ENCODE measurements at places on chromosomes 4 and X.

- no peak for DNase-seq
These were observed 45.0 kb downstream of the VCX2 start for GRCh38 chrX:8126092-8126491.

DNA sequence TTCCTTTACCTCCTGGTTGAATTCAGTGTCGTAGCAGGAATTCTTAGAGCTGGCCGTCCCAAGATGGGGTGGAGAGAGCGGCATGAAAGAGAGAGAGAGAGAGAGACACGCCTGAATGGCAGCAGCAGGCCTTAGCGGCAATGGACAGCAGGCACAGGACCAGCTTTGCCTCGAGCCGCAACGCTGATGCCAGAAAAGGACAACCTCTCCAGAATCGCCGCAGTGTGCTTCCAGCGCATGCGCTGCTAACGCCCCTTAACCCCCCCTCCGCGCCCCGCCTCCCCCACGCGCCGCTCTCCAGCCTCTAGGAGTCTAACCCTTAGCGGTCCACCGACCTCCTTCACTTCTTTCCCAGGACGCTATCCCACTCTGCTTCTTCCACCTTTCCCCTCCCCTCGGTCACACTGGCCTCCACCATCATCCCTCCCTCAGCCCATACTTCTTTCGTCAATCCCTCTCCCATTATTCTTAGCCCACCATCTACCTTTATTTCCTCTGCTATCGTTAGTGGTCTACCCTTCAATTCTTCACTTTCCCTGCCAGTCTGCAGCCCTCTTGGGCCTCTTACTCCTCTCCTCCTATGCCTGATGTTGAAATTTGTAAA lies 10.5 kb upstream of the ZCCHC13 start:
- peak; percentile 67 for DNase-seq

- DNase-seq, result no peak
These were observed 1442.8 kb upstream of the PCDH7 start for GRCh38 chr4:29277381-29277780.

GRCh38 chrX:65601126-65601525 lies 66.3 kb upstream of the MSN start:
- DNase-seq, result no peak

- DNase-seq, result no peak
These were observed 34.7 kb downstream of the ERVMER34-1 start for GRCh38 chr4:52716364-52717151.

DNA sequence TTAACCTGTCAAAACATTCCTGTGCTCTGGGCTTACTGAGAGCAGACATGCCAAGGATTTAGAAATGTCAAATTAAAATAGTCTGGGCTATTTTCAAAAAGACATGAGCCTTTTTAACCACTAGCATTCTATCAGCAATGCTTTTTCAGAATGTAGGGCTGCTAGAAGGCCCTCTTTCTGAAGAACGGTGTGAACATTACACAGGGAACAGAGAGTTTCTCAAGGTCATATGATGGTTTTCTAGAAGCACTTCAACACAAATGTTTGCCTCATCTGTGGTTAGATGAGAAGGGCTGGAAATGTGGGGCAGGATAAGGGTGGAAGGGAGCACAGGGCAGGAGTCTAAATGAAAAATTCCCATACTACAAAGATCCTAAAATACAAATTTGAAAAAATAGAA lies 39.3 kb downstream of the GRIA3 start:
- no peak for DNase-seq

Data from stimulated activated CD4-positive, alpha-beta T cell treated with anti-CD3 and anti-CD28 coated beads, Interleukin-4, amount 100 ng/mL, for 1 hour (primary cell).